ENCODE measurements at places on chromosomes 7 and 10. TPM values are rescaled to one million over a fixed set of nuclear protein-coding genes. Genes with fewer than 3 reads are reported as not detected.

DNA sequence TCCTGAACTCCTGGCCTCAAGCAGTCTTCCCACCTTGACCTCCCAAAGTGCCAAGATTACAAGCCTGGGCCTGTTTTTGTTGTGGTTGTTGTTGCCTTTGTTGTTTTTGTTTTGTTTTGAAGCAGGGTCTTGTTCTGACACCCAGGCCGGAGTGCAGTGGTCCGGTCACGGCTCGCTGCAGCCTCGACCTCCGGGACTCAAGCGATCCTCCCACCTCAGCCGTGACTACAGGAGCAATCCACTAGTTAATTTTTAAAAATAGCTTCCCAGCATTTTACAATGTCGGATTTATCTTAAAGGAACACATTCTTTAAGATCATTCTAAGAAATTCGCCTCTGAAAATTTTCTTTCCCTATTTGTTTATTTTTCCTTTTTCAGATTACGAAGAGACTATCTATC, 27.7 kb upstream of the AP5Z1 start:
- no peaks in the 10 kb centered on the region for H3K27me3 ChIP-seq
- no peak for DNase-seq
- peaks cover 20% of the 10 kb centered on the region for H3K4me1 ChIP-seq
- no peak overlapping the region for H3K4me3 ChIP-seq
- no peak overlapping the region for H3K27ac ChIP-seq

- no peak overlapping the region for H3K27ac ChIP-seq
- H3K36me3 ChIP-seq, result no peaks in the 10 kb centered on the region
- no peak overlapping the region for H3K4me3 ChIP-seq
- no peaks in the 10 kb centered on the region for H3K27me3 ChIP-seq
These were observed 111.9 kb upstream of the IGFBP3 start for GRCh38 chr7:46032942-46033341.

ZPBP gene
- total RNA-seq, result not detected

- H3K27me3 ChIP-seq, result no peaks in the 10 kb centered on the region
- no peak overlapping the region for H3K27ac ChIP-seq
- no peaks in the 10 kb centered on the region for H3K36me3 ChIP-seq
- no peak overlapping the region for H3K4me3 ChIP-seq
- no peaks in the 10 kb centered on the region for H3K4me1 ChIP-seq
- no peak for DNase-seq
These were observed 65.8 kb upstream of the ANTXRL start for GRCh38 chr10:46220872-46221538.

MYH16 gene
- not detected for total RNA-seq

GRCh38 chr10:129369566-129369965, 97.5 kb upstream of the MGMT start:
- H3K4me3 ChIP-seq, result no peak overlapping the region
- H3K4me1 ChIP-seq, result no peaks in the 10 kb centered on the region
- H3K27ac ChIP-seq, result no peak overlapping the region
- H3K36me3 ChIP-seq, result no peaks in the 10 kb centered on the region

AGR2 gene
- not detected for total RNA-seq

- H3K4me3 ChIP-seq, result no peak overlapping the region
- no peak for DNase-seq
- H3K27ac ChIP-seq, result no peak overlapping the region
- peaks cover 69% of the 10 kb centered on the region for H3K27me3 ChIP-seq
- H3K36me3 ChIP-seq, result no peaks in the 10 kb centered on the region
- H3K4me1 ChIP-seq, result peaks cover 27% of the 10 kb centered on the region
These were observed 3.8 kb downstream of the PLCE1 start for GRCh38 chr10:93997546-93997945.

DNA sequence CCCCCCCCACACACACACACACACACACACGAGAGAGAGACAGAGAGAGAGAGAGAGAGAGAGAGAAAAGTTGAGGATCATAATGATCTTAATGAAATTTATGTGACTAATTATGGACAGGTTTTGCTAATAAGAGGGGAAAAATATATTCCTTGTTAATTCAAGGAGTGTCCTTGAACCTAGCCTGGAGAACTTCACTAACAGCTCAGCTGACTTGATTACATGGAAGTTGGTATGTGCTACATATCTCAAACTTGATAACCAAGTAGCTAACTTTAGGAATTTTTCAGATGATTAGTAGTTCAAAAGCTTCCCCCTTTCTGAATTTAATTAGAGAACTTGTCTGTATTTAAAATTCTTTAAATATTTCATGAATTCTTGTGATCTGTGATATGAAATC, 15.3 kb downstream of the SLF2 start:
- peaks cover 21% of the 10 kb centered on the region for H3K36me3 ChIP-seq
- DNase-seq, result no peak
- no peak overlapping the region for H3K27ac ChIP-seq
- H3K4me1 ChIP-seq, result no peaks in the 10 kb centered on the region
- H3K27me3 ChIP-seq, result no peaks in the 10 kb centered on the region
- H3K4me3 ChIP-seq, result no peak overlapping the region

RPEL1 gene
- not detected for total RNA-seq

DNA sequence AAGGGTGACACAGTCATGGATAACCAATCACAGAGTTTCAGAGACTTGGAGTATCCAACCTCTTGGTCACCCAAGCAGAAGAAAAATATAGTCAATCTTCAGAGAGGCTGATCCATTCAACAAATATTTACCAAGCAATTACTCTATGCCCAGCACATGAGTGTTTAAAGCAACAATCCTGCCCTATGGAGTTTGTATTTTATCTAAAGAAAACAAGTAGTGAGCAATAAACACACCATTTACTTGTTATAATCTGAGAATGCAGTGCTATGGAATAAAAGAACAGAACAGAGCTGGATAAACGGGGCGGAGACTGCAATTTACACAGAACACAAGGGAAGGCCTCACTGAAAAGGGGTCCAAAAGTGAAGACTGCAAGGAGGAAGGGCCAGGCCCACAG, 63.8 kb downstream of the GRB10 start:
- peaks cover 9% of the 10 kb centered on the region for H3K4me1 ChIP-seq
- H3K36me3 ChIP-seq, result no peaks in the 10 kb centered on the region
- no peak for DNase-seq
- H3K27me3 ChIP-seq, result no peaks in the 10 kb centered on the region
- H3K27ac ChIP-seq, result no peak overlapping the region

PCGF5 gene
- total RNA-seq, result 3.8 TPM

SUGCT gene
- 7.8 TPM for total RNA-seq

DNA sequence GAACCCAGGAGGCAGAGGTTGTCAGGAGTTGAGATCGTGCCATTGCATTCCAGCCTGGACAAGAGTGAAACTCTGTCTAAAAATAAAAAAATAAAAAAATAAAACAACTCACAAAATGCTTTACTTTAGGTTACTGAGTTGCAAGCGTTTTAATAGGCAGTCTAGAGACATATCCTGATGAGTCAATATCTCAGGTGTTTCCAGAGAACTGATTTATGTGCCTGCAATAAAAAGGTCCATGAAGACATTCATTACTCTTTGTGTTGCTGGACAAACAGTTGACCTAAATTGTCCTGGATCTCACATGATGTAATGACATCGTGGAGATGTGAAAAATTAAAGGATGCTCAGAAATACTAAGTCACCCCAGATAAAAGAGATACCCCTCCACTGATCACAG, 31.5 kb downstream of the CDNF start:
- H3K27ac ChIP-seq, result no peak overlapping the region
- no peaks in the 10 kb centered on the region for H3K36me3 ChIP-seq
- H3K4me1 ChIP-seq, result no peaks in the 10 kb centered on the region
- H3K4me3 ChIP-seq, result no peak overlapping the region

DNA sequence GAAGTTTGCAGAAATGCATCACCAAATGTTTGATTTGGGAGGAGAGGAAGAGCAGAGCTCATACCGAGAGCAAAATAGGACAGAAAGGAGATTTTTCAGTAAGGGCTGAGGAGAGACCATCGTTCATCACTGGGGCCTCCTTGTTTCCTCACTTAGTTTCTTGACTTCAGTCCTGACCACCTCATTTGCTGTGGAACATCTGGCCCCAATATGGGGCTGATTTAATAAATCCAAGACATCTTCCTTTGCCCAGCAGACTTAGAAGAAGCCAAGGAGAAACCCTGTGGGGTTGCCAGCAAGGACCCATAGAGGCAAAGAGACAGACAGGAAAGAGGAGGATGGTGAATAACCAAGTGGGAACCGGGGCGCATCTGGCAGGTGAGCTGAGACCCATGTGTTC, 60.4 kb downstream of the CHST3 start:
- no peak overlapping the region for H3K4me3 ChIP-seq
- DNase-seq, result no peak
- H3K27ac ChIP-seq, result no peak overlapping the region
- H3K27me3 ChIP-seq, result no peaks in the 10 kb centered on the region
- peaks cover 4% of the 10 kb centered on the region for H3K4me1 ChIP-seq
- no peaks in the 10 kb centered on the region for H3K36me3 ChIP-seq

CHCHD2 gene
- total RNA-seq, result 70.5 TPM

- H3K36me3 ChIP-seq, result no peaks in the 10 kb centered on the region
- peaks cover 22% of the 10 kb centered on the region for H3K4me1 ChIP-seq
- H3K27me3 ChIP-seq, result no peaks in the 10 kb centered on the region
- H3K4me3 ChIP-seq, result no peak overlapping the region
These were observed 2.0 kb downstream of the SOSTDC1 start for GRCh38 chr7:16463520-16463919.

NUTM2D gene
- 3.4 TPM for total RNA-seq

Measured in neural progenitor cell (in vitro differentiated cells).